ENCODE measurements at places on chromosomes 5 and 9.
A peak's percentile ranks its signal among the peaks of the same experiment; 100 is the strongest.

DNA sequence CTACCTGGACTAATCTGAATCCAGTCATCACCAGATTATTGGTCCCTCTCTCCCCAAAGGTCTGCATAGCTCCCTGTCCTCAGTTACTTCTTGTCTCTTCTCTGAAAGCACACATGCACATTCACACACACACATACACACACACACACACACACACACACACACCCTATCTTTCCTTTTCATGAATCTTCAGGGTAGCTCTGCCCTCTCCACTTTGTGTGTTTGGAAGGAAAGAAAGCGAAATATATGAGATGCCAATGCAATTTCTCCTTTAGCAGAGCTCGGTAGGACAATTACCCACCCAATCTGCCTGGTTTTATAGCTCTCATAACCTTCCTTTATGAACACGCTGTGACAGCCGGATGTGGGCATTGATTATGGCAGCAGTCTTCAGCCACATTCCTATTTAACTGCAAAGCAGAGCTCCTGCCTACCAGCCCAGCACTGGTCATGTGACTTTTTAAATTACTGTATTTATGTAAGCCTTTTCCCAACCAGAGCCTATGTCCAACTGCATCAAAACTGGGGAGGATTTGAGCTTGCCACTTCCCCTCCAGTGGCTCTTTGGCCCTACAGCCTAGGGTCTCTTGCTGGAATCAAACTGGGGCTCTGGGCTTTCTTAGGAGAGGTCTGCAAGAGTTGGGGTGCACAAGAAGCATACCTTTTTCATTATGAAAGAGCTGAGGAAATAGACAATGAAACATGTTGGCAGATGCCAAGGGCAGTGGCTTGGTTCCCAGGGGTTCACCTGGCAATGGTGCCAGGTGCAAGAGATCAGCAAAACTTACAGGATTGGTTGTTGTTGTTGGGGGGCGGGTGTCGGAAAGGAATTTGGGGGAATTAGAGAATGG, 20.8 kb upstream of the MATR3 start:
- no peak for DNase-seq
- H3K4me3 ChIP-seq = no peak overlapping the region
- peaks cover 21% of the 10 kb centered on the region for H3K36me3 ChIP-seq
- H3K27ac ChIP-seq = no peak overlapping the region

- no peak overlapping the region for H3K4me3 ChIP-seq
- no peaks in the 10 kb centered on the region for H3K4me1 ChIP-seq
- no peak overlapping the region for H3K27ac ChIP-seq
- no peak for DNase-seq
- H3K36me3 ChIP-seq = no peaks in the 10 kb centered on the region
- H3K27me3 ChIP-seq = no peaks in the 10 kb centered on the region
These were observed 133.7 kb downstream of the GABRB2 start for GRCh38 chr5:161412792-161413191.

DNA sequence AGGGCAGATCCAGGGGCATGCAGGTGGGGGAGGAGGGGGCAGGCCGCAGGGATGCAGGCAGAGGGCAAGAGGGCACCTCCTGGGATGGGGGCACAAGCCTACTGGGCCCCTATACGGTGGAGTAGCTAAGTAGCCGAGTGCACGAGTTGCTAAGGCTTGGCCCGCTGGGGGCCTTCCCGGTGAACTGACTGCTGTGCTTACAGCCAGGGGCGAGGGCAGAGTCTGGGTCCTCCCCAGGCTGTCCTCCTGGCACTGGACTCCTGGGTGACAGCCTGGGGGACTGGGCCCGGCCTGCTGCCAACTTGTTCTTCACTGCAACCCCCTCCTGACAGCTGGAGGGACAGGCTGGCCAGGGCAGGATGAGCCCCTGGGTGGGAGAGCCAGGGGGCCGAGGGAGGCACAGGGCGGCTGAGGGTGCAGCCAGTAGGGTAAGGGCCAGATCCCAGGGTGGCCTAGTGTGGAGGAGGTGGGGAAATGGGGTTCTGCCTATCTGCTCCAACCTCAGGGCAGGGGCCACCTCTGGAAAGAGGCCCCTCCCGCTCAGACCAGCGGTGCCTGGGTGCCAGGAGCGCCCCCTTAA, 1.7 kb upstream of the EGFL7 start:
- peaks cover 14% of the 10 kb centered on the region for H3K4me1 ChIP-seq
- H3K27me3 ChIP-seq = peaks cover 89% of the 10 kb centered on the region
- no peaks in the 10 kb centered on the region for H3K36me3 ChIP-seq
- no peak for DNase-seq
- no peak overlapping the region for H3K4me3 ChIP-seq

DNA sequence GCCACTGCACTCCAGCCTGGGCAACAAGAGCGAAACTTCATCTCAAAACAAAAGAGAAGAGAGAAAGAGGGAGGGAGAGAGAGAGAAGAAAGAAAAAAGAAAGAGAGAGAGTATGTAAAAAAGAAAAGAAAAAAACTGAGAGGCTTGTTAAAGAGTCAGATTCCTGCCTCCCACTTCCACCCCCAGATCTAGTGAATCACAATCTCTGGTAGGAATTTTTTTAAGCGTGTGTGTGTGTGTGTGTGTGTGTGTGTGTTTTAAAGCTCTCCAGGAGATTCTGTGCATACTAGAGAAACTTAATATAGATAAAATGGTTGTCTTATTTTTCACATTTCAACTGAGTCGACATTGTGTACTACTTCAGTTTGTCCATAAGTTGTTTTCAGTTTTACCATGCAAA, 32.0 kb downstream of the SAR1B start:
- no peak for DNase-seq
- no peak overlapping the region for H3K27ac ChIP-seq
- no peaks in the 10 kb centered on the region for H3K27me3 ChIP-seq
- H3K36me3 ChIP-seq = peaks cover 21% of the 10 kb centered on the region
- H3K4me1 ChIP-seq = no peaks in the 10 kb centered on the region

DNA sequence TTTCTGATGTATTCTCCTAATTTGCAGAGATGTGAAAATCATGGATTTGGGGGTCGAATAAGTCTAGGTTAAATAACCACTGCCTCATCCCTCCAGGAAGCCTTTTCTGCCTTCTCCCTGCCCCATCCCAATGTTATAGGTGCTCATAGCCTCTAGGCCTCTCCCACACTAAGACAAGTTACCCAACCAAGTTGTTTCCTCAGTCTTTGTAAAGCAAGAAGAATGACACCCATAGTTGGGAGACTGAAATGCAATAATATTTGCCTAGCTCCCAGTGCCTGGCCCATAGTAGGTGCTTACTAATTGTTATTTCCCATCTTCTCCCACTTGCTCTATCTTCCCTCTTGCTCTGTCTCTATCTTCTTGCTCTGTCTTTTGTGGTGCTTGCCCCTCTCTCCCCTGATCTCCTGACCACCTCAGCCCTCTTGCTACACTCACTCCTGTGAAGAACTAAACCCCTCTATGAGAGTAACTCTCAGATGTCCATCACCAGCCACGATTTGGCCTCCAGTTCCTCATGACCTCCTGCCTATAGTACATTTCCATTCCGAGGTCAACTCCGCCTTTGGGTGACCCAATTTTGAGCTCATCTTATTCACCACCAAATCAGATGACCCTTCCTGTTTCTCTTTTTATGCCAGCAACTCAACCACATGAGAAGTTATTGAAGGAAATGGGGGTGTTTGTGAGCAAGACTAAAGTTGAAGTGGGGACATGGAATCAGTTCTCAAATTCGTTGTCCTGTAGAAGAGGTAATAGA, 7.0 kb downstream of the AFAP1L1 start:
- no peaks in the 10 kb centered on the region for H3K4me1 ChIP-seq
- H3K27ac ChIP-seq = no peak overlapping the region
- no peak for DNase-seq
- no peaks in the 10 kb centered on the region for H3K36me3 ChIP-seq
- peaks cover 7% of the 10 kb centered on the region for H3K27me3 ChIP-seq
- H3K4me3 ChIP-seq = no peak overlapping the region

DNA sequence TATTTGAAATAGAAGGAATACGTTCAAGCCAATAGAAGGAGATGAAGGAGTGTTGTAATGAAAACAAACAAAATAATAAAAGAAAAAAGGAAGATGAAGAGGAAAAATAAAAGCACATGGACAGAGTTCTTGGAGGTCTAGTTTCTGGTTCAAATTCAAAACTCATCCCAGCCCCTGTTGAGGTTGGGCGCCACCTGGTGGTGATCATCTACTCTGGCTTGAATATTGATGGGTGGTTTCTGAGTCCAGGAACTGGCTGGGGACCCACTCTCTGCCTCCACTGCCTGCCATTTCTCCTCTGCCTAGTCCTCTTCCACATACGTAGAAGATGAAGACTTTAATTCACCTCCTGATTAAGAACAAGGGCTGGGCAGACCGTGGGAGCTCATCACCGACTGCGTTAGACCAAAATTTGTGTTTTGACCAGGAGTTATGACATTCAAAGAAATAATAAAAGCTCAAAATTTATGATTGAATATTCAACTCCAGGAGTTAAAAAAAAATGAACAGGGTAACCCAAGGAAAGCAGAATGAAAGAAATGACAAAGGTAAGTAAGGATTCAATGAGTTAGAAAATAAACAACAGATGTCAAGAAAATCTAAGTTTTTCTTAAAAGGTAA, 99.0 kb upstream of the SLC1A3 start:
- no peaks in the 10 kb centered on the region for H3K27me3 ChIP-seq
- no peak overlapping the region for H3K4me3 ChIP-seq
- DNase-seq = peak; percentile 71
- no peaks in the 10 kb centered on the region for H3K36me3 ChIP-seq
- H3K4me1 ChIP-seq = peaks cover 12% of the 10 kb centered on the region

- H3K4me1 ChIP-seq = no peaks in the 10 kb centered on the region
- H3K27ac ChIP-seq = no peak overlapping the region
- no peaks in the 10 kb centered on the region for H3K36me3 ChIP-seq
- H3K27me3 ChIP-seq = no peaks in the 10 kb centered on the region
- H3K4me3 ChIP-seq = no peak overlapping the region
These were observed 177.9 kb upstream of the CCNG1 start for GRCh38 chr5:163259495-163259894.

DNA sequence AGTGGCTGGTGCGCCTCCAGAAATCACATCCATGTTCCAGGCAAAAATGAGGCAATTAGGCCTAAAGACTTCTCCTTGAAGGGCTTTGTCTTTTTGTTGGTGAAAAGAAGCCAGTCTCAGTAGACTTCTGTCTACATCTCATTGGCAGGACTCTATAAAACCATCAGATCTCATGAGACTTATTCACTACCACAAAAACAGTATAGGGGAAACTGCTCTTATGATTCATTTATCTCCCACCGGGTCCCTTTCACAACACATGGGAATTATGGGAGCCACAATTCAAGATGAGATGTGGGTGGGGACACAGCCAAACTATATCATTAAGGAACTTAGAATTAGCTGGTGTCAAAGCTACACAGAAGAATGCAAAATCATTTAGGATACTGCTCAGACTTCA, 77.7 kb upstream of the SNX2 start:
- DNase-seq = no peak
- H3K27ac ChIP-seq = no peak overlapping the region
- H3K36me3 ChIP-seq = no peaks in the 10 kb centered on the region
- H3K4me1 ChIP-seq = no peaks in the 10 kb centered on the region
- no peak overlapping the region for H3K4me3 ChIP-seq

DNA sequence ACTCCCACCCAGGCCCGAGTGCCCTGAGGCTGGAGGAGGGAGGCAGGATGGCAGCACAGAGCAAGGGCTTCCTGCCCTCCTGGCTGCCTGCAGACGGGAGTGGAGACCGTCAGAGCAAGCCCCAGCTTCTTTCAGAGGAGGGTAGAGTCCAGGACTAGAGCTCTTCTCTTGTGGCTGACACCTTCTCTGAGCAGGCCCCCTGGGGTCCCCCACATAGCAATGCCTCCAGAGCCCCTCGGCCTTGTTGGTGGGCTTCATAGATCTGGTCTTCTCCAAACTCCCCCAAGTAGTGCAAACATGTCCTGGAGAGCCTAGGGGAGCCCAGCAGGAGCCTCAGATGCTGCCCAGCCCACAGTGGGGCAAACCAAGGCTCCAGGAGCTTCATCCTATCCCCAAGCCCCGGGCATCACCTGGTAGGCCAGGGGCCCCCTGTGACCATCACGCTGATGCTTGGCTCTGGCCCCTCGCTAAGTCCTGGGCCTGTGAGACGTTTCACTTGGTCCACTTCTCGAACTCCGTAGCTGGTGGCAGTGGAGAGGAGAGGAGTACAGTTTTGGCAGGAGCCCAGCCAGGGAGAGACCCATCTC, 2.0 kb downstream of the MZB1 start:
- no peak overlapping the region for H3K4me3 ChIP-seq
- no peaks in the 10 kb centered on the region for H3K4me1 ChIP-seq
- H3K36me3 ChIP-seq = no peaks in the 10 kb centered on the region

GRCh38 chr9:115006660-115007059, 76.3 kb upstream of the TNFSF8 start:
- H3K27ac ChIP-seq = no peak overlapping the region
- no peak overlapping the region for H3K4me3 ChIP-seq
- no peaks in the 10 kb centered on the region for H3K27me3 ChIP-seq
- no peak for DNase-seq

- no peaks in the 10 kb centered on the region for H3K27me3 ChIP-seq
- no peak overlapping the region for H3K4me3 ChIP-seq
- H3K36me3 ChIP-seq = peaks cover 60% of the 10 kb centered on the region
- no peak for DNase-seq
- no peaks in the 10 kb centered on the region for H3K4me1 ChIP-seq
These were observed 72.6 kb downstream of the GPBP1 start for GRCh38 chr5:57246426-57246825.

- peaks cover 15% of the 10 kb centered on the region for H3K4me1 ChIP-seq
- H3K27me3 ChIP-seq = no peaks in the 10 kb centered on the region
- no peaks in the 10 kb centered on the region for H3K36me3 ChIP-seq
- no peak overlapping the region for H3K27ac ChIP-seq
- peak; percentile 64 for DNase-seq
- no peak overlapping the region for H3K4me3 ChIP-seq
These were observed 193.4 kb upstream of the GAS1 start for GRCh38 chr9:87140605-87141109.

DNA sequence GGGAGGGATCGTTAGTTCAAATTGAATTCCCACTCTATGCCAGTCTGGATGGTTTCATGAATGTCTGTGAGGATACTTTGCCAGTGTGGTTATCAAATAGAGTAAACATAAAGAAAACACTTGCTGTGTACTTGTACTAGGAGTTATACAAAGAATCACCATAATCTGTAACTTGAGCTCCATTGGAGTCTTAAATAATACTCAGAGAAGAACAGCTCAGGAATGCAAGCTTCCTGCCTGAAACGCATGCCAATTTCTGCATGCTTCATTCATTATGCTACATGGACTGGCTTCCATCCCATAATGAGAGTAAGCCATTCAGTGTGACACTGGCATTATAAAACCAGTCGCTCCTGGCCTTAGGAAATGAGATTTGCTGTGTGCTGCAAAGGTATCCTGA, 351.4 kb downstream of the SEMA5A start:
- no peak for DNase-seq
- no peaks in the 10 kb centered on the region for H3K4me1 ChIP-seq
- no peak overlapping the region for H3K4me3 ChIP-seq

GRCh38 chr9:13324988-13325387, 45.5 kb upstream of the MPDZ start:
- H3K4me1 ChIP-seq = no peaks in the 10 kb centered on the region
- H3K4me3 ChIP-seq = no peak overlapping the region
- no peaks in the 10 kb centered on the region for H3K27me3 ChIP-seq
- DNase-seq = no peak
